B cell (primary cell): ENCODE measurements at places on chromosomes 16 and 17. TPM values are rescaled to one million over a fixed set of nuclear protein-coding genes. Genes with fewer than 3 reads are reported as not detected.

Gene KPNB1
- 269 and 278 TPM in 2 replicates for total RNA-seq

Gene GCGR
- total RNA-seq, result not detected in 2 replicates

Gene FDXR
- 6.7 and 7.0 TPM in 2 replicates for total RNA-seq

Gene MAP2K6
- 7.7 TPM in 2 replicates for total RNA-seq

Gene NMT1
- total RNA-seq, result 123 and 134 TPM in 2 replicates

Gene MYL11
- not detected in 2 replicates for total RNA-seq

- no peaks in the 10 kb centered on the region for H3K27me3 ChIP-seq
- H3K4me1 ChIP-seq, result peaks cover 13% of the 10 kb centered on the region
- no peak overlapping the region for H3K27ac ChIP-seq
- no peak for DNase-seq
Measured at GRCh38 chr16:2955438-2955778, 8.7 kb upstream of the KREMEN2 start.

- H3K4me3 ChIP-seq, result peak overlapping the region; percentile 76
- H3K27me3 ChIP-seq, result no peaks in the 10 kb centered on the region
- peak; percentile 69 for DNase-seq
Measured at GRCh38 chr17:8964801-8965393, 610 bp downstream of the PIK3R5 start.

DNA sequence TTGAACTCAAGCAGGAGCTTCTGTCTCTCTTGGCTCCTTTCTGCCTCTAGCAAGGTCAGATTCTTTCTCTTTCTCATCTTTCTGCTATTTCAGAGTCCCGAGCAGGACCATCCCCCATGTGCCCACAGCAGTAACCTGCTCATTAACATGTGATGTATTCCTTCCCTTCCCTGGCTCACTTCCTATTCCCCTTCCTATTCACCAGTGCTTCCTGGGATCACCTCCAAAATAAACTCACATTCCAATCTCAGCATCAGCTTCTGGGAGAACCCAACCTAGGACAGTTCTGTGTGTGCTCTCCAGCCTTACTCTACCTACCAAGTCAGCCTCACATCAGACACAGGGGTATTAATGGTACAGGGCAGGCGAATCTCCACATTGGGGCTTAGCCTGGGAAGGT lies 546.4 kb upstream of the SALL1 start:
- no peaks in the 10 kb centered on the region for H3K27me3 ChIP-seq
- H3K36me3 ChIP-seq, result no peaks in the 10 kb centered on the region
- no peak for DNase-seq
- no peak overlapping the region for H3K27ac ChIP-seq
- no peaks in the 10 kb centered on the region for H3K4me1 ChIP-seq

DNA sequence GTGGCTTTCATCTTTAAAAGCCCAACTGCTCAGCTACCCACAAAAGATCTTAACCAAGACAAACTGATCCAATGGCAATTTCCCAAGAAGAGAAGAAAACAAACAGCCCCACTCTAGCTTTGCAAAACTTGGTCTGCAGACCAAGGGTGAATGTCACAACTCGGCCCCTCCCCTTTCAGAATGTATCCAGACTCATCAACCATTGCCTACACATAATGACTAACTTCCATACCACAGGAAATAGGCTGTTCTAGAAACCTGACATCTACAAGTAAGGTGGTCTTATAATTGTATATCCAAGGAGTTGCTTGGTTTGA lies 16.0 kb downstream of the DCUN1D3 start:
- H3K4me3 ChIP-seq, result no peak overlapping the region
- H3K36me3 ChIP-seq, result peaks cover 2% of the 10 kb centered on the region
- H3K27ac ChIP-seq, result no peak overlapping the region
- H3K27me3 ChIP-seq, result no peaks in the 10 kb centered on the region

GRCh38 chr17:39164675-39165143 lies 1.3 kb downstream of the ARL5C start:
- H3K4me3 ChIP-seq, result peak overlapping the region; percentile 36
- peaks cover 38% of the 10 kb centered on the region for H3K27me3 ChIP-seq
- peaks cover 29% of the 10 kb centered on the region for H3K4me1 ChIP-seq
- no peak overlapping the region for H3K27ac ChIP-seq
- H3K36me3 ChIP-seq, result no peaks in the 10 kb centered on the region

- no peaks in the 10 kb centered on the region for H3K4me1 ChIP-seq
- no peak overlapping the region for H3K27ac ChIP-seq
- no peaks in the 10 kb centered on the region for H3K36me3 ChIP-seq
- DNase-seq, result no peak
Measured at GRCh38 chr17:56319531-56319930, 166.3 kb downstream of the ANKFN1 start.

GRCh38 chr17:36752096-36752888 lies 150.9 kb downstream of the MRM1 start:
- no peak for DNase-seq
- H3K27me3 ChIP-seq, result no peaks in the 10 kb centered on the region
- no peak overlapping the region for H3K4me3 ChIP-seq
- no peak overlapping the region for H3K27ac ChIP-seq
- no peaks in the 10 kb centered on the region for H3K4me1 ChIP-seq
- H3K36me3 ChIP-seq, result no peaks in the 10 kb centered on the region

- H3K4me3 ChIP-seq, result peak overlapping the region; percentile 28
- H3K27ac ChIP-seq, result no peak overlapping the region
- no peaks in the 10 kb centered on the region for H3K27me3 ChIP-seq
- no peak for DNase-seq
- no peaks in the 10 kb centered on the region for H3K36me3 ChIP-seq
- H3K4me1 ChIP-seq, result peaks cover 23% of the 10 kb centered on the region
Measured at GRCh38 chr17:47230864-47231263, 21.7 kb downstream of the MYL4 start.

DNA sequence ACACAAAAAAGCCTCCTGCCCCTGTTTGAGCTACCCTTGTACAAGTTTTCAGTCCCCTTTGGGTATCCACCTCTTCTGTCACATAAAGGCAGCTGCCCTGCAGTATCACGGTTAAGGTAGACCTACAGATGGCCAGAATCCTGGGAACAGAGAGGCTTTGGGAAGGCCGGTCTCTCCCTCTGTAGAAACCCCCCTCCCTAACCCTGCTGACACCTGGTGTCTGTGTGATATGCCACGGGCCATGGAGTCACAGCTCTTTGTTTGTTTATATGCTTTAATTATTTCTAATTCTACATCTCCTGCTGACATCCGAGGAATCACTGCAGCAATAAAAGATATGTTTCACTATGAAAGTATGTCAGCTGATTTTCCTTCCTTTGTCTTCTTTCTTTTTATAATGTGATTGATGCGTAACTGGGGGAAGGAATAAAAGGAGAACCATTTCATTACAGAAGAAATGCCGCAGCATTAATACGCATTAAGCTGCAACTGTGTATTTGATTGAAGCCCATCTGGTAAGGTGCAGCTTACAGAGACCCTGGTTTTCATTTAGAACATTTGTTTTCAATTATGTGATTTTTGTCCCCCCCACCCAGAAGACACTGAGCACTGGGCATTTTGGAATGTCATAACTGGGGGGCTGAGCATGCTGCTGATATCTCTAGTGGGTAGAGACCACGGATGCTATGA lies 142.1 kb downstream of the SLC39A11 start:
- no peaks in the 10 kb centered on the region for H3K36me3 ChIP-seq
- no peak for DNase-seq
- H3K27ac ChIP-seq, result no peak overlapping the region
- H3K4me1 ChIP-seq, result no peaks in the 10 kb centered on the region
- no peaks in the 10 kb centered on the region for H3K27me3 ChIP-seq

DNA sequence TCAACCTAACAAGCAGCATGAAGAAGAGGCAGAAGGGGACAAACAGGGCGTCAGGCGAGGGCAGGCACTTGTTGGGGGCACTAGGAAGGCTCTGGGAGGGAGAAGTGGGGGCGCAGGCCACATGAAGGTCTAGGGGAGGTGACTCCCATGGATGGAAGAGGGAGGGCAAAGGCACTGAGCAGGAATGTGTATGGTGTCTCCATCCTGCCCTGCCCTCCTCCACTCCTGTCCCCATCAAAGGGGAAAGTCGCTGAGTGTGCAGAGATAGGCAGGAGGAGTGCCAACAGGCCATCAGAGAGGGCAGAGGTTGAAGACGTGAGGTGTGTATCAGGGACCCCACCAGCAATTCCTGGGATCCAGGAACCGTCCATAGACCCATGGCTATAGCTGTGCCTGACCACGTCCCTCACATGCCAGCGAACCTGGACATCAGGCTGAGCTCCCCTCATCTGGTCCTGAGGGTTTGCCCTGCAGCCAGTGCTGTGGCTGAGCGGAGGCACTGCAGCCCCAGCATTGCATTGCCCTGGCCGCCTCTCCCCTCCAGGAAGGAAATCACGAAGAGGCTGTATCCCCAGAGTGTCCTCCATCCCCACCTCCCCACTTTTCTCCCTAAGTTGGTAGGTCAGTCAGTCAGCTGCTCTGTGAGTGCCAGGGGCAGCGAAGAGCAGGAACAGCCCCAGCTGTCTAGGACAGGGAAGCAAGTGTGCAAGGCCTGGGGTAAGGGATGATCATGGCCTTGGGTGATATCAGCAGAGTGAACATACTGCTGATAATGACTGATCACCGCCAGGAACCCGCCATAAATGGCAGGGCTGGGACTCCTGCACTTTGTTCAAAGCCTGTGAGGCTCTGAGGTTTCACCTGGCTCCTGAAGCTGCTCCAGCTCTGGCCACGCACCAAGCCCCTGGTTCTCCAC lies 6.2 kb upstream of the CYB561 start:
- no peaks in the 10 kb centered on the region for H3K36me3 ChIP-seq
- no peak for DNase-seq
- no peak overlapping the region for H3K4me3 ChIP-seq
- peaks cover 2% of the 10 kb centered on the region for H3K27me3 ChIP-seq
- H3K27ac ChIP-seq, result no peak overlapping the region
- H3K4me1 ChIP-seq, result peaks cover 6% of the 10 kb centered on the region

DNA sequence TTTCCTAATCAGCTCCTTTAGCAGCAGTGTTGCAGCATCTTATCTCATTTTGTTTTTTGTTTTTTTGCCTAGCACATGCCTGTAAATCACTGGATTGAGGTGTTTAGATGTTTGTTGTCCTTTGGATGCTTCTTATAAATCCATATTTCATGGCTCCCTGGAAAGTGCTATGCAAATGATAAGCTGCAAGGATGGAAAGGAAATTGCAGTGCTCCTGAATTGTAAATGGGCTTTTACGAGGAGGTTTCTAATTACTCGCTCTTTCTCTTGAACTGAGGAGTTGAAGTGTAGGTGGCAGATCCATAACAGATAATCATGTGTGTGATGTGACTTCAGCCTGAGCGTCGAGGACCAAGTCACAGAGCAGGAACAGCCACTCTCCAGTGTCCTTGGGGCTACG lies 45.0 kb downstream of the MAPT start:
- no peak overlapping the region for H3K4me3 ChIP-seq
- H3K36me3 ChIP-seq, result no peaks in the 10 kb centered on the region
- DNase-seq, result no peak

- peaks cover 14% of the 10 kb centered on the region for H3K27me3 ChIP-seq
- DNase-seq, result no peak
- H3K36me3 ChIP-seq, result no peaks in the 10 kb centered on the region
- H3K4me1 ChIP-seq, result no peaks in the 10 kb centered on the region
- no peak overlapping the region for H3K27ac ChIP-seq
Measured at GRCh38 chr16:82091241-82091640, 56.2 kb downstream of the HSD17B2 start.

DNA sequence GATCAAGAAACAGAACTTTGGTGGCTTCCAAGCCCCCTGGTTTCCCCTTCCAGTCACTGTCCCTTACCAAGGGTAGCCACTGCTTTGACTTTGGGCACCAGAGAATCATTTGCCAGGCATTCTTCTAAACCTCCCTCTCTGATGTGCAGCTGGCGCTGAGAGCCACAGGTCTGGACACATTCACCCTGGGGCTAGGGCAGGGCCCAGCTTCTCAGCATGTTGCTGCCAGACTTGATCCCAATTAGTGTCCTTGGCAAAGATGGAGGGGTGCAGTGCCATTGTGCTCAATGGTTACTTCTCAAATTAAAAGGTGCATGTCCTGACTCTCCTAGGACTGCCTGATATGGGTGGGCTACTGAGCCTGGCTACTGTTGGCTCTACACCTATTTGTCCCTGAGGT lies 7.6 kb upstream of the SLC47A2 start:
- no peak for DNase-seq
- H3K4me3 ChIP-seq, result no peak overlapping the region
- no peaks in the 10 kb centered on the region for H3K27me3 ChIP-seq
- H3K36me3 ChIP-seq, result no peaks in the 10 kb centered on the region

GRCh38 chr16:76294396-76295214 lies 17.4 kb downstream of the CNTNAP4 start:
- H3K27me3 ChIP-seq, result no peaks in the 10 kb centered on the region
- no peak overlapping the region for H3K27ac ChIP-seq
- DNase-seq, result no peak
- no peaks in the 10 kb centered on the region for H3K36me3 ChIP-seq

GRCh38 chr17:2102931-2103809 lies 48.3 kb downstream of the HIC1 start:
- H3K36me3 ChIP-seq, result no peaks in the 10 kb centered on the region
- no peak overlapping the region for H3K4me3 ChIP-seq

GRCh38 chr17:81511804-81512561 lies 616 bp downstream of the ACTG1 start:
- peaks cover 41% of the 10 kb centered on the region for H3K4me1 ChIP-seq
- DNase-seq, result peak; percentile 71
- H3K27ac ChIP-seq, result peak overlapping the region; percentile 34
- H3K27me3 ChIP-seq, result no peaks in the 10 kb centered on the region

DNA sequence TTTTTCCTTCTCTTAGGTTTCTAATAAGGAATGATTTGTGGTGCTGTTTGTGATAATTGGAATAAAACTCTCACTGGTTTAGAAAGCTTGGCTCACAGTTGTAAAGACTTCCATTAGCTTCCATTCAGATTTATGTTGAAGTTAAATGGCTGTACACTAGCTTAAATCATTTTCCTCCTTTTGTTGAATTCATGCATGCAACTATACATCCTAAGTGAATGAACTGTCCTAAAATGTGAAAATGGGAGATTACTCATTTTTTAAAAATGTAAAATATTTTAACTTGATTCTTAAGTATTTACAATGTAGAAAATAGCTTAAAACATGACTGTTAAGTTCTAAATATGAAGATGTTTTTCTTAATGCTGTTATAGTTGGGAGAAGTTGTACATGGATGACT lies 15.2 kb downstream of the PRKCA start:
- DNase-seq, result no peak
- H3K27me3 ChIP-seq, result no peaks in the 10 kb centered on the region
- no peak overlapping the region for H3K27ac ChIP-seq
- H3K36me3 ChIP-seq, result no peaks in the 10 kb centered on the region
- H3K4me3 ChIP-seq, result no peak overlapping the region

DNA sequence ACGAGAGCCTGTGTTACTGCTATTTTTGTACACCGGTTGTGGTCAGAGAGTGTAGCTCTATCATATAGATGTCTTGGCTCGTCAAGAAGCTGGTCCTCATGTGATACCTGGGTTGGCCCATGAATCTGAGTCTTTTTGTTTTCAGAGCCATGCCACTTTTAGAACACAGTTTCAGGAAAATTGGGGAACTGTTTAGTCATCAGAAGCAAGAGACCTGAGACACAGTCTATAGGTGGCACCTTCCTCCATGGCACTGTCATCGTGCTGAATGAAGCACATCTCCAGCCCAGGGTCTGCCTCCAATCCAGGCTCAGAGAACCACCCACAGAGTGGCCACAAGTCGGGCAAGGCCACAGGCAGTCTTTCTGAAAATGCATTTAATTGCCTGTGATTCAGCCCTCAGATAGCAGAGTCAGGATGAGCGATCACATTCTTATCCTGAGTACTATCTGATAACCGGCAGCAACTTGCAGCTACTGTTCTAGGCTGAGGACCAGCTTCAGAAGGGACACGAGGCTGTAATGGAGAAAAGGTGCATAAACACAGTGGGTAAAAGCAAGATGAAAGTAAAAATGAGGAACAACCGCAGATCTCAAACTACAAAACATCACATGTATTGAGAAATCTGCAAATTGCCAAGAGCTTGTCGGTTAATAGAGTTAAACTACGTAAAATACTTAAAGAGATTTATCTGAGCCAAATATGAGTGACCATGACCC lies 14.2 kb upstream of the HAPSTR1 start:
- no peaks in the 10 kb centered on the region for H3K27me3 ChIP-seq
- H3K27ac ChIP-seq, result peak overlapping the region; percentile 61
- no peak overlapping the region for H3K4me3 ChIP-seq
- H3K4me1 ChIP-seq, result peaks cover 27% of the 10 kb centered on the region
